Caki2 (cell line): ENCODE measurements at places on chromosomes 4 and X.

DNA sequence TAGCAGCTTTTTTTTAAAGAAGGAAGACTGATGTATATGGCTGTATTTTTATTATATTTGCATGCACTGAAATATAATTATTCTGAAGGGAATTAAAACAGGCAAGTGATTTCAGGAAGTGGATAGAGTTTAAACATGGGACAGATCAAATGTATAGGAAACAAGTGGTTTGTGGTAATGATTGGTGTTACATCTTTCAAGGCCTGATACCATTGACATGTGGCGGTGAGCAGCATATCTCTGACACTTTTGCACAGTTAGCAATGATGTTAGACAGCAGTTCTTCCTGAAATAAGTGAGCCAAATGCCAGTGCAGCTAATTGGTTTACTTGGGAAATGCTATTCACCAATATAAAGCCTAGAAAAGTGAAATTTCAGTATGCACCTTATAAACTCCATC lies 272.1 kb downstream of the RPA4 start:
- no peak for DNase-seq

- no peak for DNase-seq
Observed at GRCh38 chrX:148785256-148785655, 284.8 kb downstream of the AFF2 start.

GRCh38 chr4:38347251-38347650 lies 316.7 kb upstream of the KLF3 start:
- DNase-seq = no peak

GRCh38 chr4:36026348-36026880 lies 217.9 kb downstream of the ARAP2 start:
- DNase-seq = no peak

GRCh38 chr4:142725886-142726285 lies 120.2 kb downstream of the INPP4B start:
- no peak for DNase-seq

GRCh38 chr4:157291071-157291470 lies 70.5 kb downstream of the GRIA2 start:
- no peak for DNase-seq

DNA sequence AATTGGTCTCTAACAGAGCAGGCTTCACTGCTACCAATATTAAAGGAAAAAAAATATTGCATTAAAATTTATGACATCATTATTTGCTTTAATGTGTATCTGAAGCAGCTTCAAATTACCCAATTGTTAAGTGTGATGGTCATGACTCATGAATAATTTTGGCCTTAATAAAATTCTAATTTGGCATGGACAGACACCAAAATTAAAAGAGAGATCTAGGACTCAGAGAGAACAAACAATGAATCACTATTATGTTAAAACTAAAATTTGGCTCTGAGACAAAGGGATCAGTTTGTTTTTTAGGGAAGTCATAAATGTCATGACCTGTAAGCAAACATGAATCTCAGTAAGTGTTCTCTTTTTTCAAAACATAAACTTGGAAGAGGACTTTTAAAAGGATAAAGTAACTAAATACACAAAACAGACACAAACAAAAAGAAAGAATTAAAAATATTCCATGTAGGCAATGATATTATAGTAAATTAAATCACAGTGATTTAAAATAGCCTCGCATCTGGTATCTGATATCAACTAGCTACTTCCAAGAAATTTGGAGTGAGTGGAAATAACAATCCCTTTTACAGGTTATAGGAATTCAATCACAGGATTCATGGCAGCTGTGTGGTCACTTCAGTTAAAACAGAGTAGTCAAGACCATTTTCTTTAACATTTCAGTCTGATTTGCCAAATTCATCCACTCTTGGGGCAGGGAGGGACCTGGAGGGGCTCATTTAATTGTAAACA lies 11.6 kb downstream of the VEGFC start:
- DNase-seq = no peak

- no peak for DNase-seq
Observed at GRCh38 chr4:73161527-73162185, 92.1 kb upstream of the COX18 start.

- no peak for DNase-seq
Observed at GRCh38 chrX:143726296-143726695, 5.7 kb upstream of the SPANXN2 start.

- DNase-seq = no peak
Observed at GRCh38 chr4:38682336-38682735, 18.3 kb downstream of the KLF3 start.

DNA sequence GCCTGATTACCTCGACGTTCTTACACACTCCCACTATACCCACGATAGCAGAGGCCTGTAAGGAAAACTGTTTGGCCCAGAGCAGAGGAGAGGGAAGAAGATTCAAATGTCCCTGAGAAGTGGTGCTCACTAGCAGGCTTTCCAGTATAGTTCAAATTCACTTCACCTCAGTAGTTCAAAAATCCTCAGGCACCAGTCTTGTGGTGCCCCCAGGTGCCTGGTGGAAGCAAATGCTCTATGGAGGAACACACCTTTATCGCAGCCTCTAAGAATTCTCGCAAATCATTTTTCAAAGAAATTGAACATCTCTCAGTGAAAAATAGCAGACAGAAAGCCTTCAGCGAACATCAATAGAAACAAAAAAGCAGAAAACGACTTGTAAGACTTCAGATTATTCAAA lies 12.2 kb upstream of the MTMR1 start:
- DNase-seq = peak; percentile 7
